ENCODE measurements at places on chromosomes 12 and 14.

DNA sequence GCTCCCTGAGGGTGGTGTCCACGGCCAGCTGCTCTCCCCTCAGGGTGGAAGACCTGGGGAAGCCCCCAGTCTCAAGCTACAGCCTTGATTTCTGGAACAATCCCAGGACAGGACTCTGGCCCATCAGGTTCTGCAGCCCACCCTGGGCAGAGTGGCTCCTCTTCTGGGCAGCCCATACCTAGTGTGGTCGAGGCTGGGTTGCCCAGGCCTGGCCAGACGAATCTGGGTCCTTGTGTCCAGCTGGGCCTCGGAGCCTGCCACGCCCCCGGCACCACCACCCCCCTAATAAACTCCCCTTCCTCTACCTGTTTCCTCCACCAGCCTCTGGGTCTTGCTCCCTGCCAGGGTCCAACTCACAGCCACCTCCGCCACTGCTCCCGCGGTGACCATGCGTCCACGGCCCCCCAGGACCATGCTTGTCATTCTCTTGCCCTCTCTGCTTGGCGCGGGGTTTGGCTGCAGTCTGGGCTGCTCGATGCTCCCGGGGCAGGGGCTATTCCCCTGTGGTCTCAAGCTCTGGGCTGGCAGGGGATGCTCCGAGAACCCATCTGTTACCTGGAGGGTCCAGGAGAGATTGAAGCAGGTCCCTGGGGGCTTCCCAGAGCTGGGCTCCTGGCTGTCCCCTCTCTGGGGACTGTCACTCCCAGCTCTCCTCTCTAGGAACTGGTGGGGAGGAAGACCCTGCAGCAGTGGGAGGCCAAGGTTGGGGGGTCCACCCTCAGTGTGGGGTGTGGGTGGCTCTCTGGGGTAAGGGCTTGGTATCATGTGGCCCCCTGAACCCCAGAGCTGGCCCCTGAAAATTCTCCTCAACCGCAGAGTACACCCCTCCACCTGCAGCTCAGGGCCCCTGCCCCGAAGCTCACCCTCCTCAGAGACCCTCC lies 8.7 kb upstream of the GPR132 start:
- no peak for DNase-seq

GRCh38 chr14:25488961-25489360 lies 439.0 kb upstream of the STXBP6 start:
- DNase-seq, result no peak

GRCh38 chr14:58463147-58463546 lies 35.6 kb downstream of the KIAA0586 start:
- no peak for DNase-seq

- DNase-seq, result no peak
Measured at GRCh38 chr12:115194448-115194847, 510.5 kb upstream of the TBX3 start.

DNA sequence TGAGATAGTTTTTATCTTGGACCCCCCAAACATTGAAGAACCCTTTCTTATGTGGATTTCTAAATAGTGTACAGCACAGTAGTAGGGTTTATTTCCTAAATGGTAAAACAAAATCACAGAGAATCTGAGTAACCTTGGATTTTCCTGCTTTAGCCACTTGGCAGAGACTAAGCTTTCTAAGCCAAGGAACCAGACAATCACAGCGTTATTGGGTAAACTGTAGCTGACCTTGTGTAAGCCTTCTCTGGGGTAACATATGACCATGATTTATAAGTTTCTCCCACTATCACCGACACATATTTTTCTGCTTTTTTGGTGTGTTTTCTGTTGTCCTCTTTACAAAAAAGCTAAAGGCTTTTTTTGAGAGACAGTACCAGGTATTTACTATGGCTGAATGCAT lies 136.3 kb upstream of the PZP start:
- no peak for DNase-seq

GRCh38 chr12:57127101-57127725 lies 1.1 kb upstream of the LRP1 start:
- DNase-seq, result no peak

- DNase-seq, result no peak
Measured at GRCh38 chr12:105301696-105302095, 28.8 kb upstream of the C12orf75 start.

GRCh38 chr12:12282761-12283425 lies 16.0 kb upstream of the LRP6 start:
- no peak for DNase-seq

GRCh38 chr14:53857625-53858344 lies 98.8 kb downstream of the BMP4 start:
- no peak for DNase-seq

GRCh38 chr12:81294325-81295190 lies 216.7 kb downstream of the ACSS3 start:
- no peak for DNase-seq

DNA sequence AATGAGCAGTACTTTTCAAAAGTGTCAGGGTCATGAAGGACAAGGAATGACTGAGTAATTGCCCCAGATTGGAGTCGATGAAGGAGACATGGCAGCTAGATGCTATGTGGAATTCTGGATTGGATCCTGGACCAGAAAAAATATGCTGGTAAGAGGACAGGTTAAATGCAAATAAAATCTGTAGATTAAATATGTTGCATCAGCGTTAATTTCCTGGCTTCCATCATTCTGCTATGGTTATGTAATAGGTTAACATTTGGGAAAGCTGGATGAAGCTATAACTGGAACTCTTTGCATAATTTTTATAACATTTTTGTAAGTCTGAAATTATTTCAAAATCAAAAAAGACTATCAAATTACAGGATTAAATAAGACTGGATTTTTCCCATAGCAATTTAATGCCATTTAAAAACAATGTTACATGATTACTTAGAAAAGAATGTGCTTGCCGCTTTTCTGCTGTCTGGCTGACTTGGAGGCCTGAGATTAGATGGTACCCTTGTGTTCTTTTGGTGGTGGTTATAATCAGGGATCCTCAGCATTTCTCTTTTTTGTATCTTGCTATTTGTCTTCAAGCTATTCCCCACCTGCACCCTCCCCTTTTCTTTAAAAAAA lies 65.1 kb downstream of the FBXW8 start:
- DNase-seq, result no peak

GRCh38 chr14:99346470-99347080 lies 74.6 kb upstream of the BCL11B start:
- DNase-seq, result no peak

- no peak for DNase-seq
Measured at GRCh38 chr14:26959972-26960660, 362.3 kb upstream of the NOVA1 start.

GRCh38 chr12:130266751-130267150 lies 70.9 kb upstream of the PIWIL1 start:
- DNase-seq, result no peak

DNA sequence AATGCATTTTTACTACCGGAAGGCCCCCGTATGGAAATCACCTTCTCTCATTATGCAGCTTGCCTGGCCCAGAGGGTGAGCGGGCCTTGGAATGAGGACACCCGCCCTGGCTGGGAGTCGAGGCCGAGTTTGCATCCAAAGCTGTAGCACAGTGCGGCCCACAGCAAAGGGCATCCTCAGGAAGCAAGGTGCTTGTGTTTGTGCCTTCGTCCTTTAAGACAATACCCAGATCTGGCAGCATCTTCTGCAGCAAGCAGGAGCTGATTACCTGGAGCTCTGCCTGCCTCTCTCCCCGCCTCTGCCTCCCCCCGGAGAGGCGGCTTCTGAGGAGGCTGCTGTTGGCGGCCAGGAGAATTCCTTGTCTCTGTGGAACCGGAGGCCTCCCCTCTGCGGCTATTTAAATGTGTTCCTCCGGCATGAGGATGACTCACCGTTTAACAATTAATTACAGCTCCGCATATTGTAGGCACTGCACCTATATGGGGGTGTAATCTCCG lies 145.3 kb downstream of the CACNA1C start:
- no peak for DNase-seq

- no peak for DNase-seq
Measured at GRCh38 chr12:12495536-12495935, 67.1 kb downstream of the DUSP16 start.

DNA sequence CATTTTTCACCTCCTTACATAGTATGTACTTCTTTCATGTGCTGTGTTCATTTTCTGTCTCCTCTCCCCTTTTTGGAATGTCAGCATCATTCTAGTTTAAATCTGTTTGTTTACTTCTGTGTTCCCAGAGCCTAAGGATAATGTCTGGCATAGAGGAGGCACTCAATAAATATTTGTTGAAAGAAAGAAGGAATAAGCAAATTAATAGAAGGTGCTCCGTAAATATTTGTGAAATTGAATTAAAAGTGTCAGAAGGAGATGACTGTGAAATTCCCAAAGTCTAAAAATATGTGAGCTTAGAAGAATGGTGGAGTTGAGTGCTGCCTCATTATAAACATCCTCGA lies 3.3 kb upstream of the CDKN1B start:
- no peak for DNase-seq

GRCh38 chr14:45242706-45243105 lies 10.3 kb downstream of the MIS18BP1 start:
- DNase-seq, result no peak

DNA sequence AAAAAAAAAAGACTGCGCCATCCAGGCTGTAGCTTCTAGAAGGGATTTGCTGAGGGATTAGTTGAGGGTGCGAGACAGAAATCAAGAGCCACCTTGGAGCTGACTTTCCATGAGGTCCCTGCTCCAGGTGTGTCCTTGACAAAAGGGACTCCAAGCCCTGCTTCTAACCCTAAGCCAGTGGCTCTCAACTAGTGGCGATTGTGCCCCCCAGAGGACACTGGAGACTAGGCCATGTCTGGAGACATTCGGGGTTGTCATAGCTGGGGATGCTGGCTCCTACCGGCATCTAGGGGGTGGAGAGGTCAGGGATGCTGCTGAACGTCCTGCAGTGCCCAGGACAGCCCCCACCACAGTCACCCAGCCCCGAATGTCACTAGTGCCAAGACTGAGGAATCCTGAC lies 40.6 kb downstream of the SPRING1 start:
- no peak for DNase-seq
